ENCODE measurements at places on chromosomes 6 and 20.

DNA sequence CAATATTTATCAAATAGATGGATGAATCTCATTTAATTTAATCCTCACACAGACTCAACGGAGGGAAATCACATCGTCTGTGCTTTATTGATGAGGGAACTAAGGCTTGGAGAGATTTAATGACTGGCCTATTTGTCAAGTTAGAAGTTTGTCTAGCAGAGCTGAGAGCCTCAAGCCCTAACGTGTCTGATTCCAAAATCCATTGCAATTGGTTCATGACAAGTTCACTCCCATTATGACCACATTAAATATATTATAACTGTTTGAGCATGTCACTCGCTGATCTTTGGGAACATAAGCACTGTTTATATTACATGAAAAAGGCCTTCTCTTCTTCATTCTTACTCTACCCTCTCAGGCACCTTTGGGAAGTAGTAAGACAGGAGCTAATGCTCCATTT, 89.4 kb upstream of the SIRPA start:
- DNase-seq = no peak

DNA sequence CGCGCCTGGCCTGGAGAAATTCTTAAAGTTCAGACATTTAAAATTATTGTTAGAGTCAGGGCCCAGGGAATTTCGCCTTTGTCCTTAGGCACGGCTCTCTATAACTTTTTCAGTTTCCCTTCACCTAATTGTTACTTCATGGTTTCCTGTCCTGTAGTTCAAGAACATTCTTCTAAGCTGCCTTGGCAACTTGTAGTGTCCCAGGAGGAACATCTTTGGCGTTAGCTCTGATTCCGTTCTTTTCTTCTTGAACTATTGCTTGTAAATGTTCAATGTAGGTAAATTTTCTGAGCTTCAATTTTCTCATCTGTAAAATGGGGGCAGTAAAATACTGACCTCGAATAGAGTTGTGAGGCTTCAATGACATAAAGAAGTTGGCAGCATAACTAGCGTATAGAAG, 41.8 kb downstream of the TIAM2 start:
- no peak for DNase-seq

DNA sequence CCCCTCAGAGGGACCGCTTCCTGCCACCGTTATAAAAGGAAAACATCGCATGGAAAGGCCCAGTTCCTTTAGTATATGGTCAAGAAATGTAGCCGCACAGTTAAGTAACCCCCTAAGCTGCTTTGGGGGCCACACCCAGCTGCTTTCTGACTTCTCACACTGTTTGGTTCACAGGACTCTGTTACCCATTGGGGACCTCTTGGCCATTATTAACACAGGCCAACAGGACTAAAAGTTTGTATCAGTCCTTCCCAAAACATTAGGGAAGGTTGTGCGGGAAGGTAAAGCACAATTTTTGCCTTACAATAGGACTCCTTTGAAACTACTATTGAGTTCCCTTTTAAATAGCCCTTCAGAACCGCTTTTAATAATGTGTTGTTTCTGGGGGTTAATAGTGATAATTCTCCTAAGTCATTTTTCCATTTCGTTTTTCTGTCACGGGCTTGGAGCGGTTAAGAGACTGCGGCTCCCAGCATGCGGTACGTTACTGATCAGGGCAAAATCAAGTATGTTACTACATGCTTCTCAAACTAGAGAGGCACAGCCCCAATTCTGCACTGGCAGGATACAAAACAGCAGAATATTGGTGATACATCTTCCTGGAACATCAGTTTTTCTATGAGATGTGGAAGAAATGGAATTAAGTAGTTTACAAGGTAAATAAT, 668 bp upstream of the RPP40 start:
- no peak for DNase-seq

- no peak for DNase-seq
Measured at GRCh38 chr20:31861135-31861384, 9.3 kb downstream of the DUSP15 start.

DNA sequence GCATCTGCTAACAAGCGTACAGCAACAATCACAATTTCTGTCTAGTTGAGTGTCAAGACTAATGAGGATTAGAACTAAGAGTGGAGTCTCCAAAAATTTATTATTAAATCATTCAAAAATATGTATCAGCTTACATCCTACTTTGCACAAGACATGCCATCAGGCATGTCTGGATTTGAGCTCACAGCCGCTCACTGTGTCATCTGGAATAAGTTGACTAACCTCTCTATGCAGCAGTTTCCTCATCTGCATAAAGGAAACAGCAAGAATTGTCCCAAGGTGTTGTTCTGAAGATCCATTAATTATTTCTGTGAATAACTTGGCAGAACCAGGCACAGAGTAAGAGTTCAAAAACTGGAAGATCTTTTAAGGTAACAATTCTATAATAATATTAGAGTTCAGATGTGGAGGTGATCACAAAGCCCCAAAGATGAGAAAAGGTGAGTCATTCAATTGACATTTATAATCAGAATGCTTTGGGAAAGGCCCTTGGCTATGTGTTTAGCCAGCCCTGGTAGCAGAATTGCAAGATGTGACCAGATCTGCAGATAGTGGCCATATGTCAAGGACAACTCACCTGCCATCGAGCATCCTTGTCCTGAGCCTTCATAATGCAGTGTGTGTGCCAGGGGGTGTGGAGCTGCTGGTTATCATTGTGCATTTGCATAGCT, 264.0 kb downstream of the FOXA2 start:
- DNase-seq = no peak

DNA sequence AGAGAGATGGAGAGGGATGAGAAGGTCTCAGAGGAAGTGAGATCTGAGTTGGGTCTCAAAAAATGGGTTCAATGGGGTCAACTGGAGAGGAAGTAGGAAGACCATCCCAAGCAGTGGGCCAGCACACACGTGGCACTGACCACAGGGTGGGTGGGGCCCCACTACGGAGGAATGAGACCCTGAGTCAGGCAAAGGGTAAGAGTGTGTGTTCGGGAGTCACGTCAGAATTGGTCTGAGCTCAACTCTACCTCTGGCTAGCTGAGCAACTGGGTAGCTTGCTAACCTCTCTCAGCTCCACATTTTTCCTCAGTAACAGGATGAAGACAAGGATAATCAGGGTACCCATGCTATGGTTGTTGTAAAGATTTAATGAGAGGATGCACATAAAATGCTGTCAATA, 79.0 kb downstream of the TRERF1 start:
- no peak for DNase-seq

DNA sequence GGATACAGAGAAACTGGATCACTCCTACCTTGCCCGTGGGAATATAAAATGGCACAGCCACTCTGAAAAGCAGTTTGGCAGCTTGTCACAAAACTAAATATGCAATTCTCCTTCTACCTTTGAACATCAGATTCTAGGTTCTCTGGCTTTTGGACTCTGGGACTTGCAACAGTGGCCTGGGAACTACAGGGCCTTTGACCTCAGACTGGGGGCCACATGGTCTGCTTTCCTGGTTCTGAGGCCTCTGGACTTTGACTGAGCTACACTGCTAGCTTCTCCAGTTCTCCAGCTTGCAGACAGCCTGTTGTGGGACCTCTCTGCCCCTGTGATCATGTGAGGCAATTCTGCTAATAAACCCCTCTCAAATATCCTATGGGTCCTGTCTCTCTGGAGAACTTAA, 168.8 kb downstream of the CDH26 start:
- DNase-seq = no peak

DNA sequence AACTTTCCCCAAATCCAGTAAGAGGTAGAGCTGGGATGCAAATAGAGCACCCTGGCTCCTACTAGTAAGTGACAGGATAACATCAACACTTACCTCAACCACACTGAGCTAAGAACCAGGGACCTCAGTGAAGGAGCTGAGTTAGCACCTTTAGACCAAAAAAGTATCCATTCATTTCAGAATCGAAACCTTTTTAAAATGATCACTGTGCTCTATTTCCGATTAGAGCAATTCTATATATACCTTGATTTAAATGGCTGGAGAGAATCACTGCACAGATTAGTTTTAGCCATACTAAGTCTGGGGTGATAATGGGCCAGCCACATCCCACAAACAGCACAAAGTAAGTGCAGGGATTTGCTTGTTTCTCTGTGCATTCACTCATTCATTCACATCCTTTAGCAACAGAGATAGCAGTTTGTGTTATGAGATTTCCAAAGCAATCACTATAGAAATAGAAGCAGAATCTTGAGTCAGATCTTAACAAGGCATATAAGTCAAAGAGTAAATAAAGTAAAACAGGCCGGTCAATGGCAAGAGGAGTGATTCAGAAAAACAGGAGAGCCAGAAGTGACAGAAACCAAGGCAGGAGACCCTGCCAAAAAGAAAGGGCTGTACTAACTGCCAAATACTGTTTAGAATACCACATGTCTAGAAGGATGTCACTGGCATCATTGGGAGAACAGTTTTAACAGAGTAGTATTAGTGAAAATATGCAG, 136.3 kb downstream of the KIF13A start:
- no peak for DNase-seq

DNA sequence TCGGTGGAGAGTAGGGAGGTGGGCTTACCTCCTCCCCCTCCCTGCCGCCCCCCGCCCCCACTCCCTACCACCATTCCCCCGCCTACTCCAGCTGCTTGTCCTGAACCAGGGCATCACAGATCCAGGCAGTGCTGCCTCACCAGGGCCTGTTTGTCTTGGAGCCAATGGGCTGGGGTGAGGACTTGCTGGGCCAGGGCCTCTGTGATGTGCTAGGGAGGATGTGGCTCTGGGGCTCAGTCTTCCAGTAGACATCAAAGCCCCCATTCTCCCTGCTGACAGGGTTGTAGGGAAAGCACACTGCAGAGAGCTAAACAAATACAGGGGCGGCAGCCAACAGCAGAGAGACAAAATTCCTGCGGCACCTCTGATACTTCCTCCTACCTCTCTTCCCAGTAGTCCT, 48.2 kb upstream of the NXT1 start:
- no peak for DNase-seq

- DNase-seq = no peak
Measured at GRCh38 chr6:1315201-1315559, 3.3 kb downstream of the FOXQ1 start.

DNA sequence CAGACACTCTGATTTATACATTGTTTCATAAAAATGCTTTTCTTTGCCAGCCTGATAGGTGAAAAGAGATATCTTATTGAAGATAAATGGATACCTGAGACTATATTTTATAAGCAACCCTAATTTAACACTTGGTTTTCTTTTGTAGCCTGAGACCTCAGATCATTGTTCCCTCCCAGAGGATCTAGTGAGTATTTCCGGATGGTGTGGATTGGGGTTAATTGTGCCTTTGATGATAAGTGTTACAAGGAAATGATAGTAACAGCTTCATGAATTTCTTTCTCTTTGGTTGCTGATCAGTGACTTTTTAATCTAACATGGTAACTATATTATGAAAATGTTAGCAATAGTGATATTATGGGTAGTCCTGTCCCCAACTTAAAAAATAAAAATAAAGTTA, 30.4 kb downstream of the KDM1B start:
- DNase-seq = no peak

DNA sequence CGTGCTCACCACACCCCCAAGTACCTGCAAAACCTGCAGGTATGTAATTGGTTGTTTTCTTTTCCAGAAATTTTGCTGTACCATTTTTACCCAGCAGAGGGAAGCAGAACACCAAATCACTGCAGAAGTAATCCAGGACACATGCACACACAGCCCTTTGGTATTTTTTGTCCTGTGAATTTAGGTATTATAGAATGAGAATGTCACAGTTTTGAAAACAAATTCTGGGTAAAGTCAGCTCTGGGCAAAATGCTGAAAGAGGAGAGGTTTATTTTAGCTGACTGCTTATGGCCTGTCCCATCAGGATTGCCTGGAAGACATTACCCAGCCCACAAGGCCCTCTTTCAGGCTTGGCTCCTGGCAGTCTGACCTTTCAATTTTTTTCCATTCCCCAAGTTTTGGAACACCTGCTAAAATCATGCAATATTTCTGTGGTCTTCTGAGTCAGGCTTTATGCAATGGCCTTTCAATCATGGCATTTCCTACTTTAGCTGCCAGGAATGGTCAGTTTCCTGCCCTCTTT, 3.5 kb upstream of the EFHC1 start:
- no peak for DNase-seq

DNA sequence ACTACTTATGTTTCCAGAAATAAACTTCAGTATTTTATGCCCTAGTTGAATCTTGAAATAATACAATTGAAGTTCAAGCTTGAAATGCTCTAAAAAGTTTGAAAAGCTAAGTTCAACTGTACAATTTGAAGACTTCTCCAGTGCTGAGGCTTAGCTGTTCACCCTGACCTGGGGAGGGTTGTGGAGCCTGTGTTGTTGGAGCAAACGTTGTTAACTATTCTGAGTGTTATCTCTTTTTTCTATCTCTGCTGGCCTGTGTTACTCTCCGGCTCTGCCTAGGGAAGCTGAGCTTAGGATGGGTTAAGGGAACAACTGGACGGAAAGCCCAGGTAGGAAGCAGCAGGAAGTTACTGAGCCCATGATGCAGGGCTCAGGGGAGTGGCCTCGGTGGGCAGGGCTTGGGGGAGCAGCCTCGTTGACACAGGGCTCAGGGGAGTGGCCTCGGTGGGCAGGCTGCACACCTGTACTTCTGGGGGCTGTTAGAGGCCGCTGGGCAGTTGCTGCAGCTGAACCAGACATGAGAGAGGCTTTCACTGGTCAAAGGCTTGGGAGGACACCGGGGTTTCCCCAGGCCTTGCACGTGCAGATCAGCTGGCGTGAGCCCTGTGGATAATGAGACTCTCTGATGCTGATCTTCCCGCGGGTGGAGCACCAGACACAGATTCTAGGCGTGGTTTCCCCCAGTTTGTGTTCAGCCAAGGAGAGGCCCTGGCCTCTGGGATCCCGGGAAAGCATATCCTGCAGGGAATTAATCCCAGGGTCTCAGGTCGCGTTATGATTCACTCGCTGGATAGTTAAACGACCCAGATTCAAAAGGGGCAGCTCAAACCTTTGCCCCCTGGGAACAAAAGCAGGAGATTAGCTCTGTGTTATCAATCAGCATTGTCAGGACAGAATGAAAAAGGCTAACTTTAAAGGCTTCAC, 58.9 kb downstream of the ERMARD start:
- no peak for DNase-seq

DNA sequence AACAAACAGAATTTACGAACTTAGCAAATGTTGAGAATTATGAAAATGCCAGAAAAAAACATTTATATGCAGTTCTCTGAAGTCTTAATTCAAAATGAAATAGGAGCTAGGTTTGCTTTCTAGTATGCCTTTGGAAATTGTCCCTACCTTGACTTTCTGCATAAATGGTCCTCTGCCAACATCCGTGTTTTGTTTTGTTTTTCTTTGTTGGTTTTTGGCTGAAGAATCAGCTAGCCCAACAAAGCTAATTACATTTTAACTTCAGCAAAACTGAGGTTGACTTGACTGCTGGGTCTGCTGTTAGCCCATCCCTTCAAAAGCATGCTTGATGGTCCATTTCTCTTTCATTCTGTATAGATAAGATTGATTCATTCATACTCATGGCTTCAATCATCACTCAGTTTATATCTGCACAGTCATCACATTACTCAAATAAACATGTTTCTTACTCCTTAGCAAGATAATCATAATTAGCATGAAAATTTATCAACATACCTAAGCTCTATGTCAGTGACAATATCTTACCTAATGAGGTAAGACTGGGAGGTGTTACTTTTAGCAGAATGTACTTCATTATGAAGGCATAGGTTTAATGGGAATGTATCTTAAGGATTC, 76.4 kb downstream of the ADGRB3 start:
- no peak for DNase-seq

- peak; percentile 48 for DNase-seq
Measured at GRCh38 chr6:89411145-89412070, 665 bp downstream of the RRAGD start.

GRCh38 chr20:47274401-47275108, 81.9 kb downstream of the ZMYND8 start:
- DNase-seq = no peak

- DNase-seq = no peak
Measured at GRCh38 chr20:60490217-60491050, 532.2 kb downstream of the CDH26 start.

- DNase-seq = no peak
Measured at GRCh38 chr6:28424163-28424562, 19.1 kb downstream of the ZSCAN23 start.
